Germinal center (tissue), 1 donor: ENCODE measurements at places on chromosomes 4 and X.

- no peak for DNase-seq
Measured at GRCh38 chr4:13493793-13494192, 9.7 kb upstream of the RAB28 start.

DNA sequence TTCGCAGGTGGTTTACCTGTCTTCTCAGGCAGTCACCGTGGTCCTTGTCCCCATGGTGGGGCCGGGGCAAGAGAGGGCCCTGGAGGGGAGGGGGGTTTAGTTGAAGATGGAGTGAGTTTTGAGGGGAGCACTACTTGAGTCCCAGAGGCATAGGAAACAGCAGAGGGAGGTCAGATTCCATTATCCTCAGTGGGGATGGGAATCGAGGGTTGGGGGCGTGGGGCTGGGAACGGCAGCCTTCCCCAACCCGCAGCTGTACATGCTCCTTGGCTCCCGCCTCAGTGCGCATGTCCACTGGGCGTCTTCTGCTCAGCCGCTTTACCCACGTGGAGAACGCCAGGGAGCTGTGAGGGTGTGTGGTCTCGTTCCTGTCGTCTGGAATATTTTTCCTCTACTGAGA, at the start of gene GAGE10:
TSS of gene GAGE10 (plus strand) at position 301 of the 400 bp plus-strand sequence. CDS start 1,214 bp downstream, outside the sequence.
- DNase-seq, result no peak

- no peak for DNase-seq
Measured at GRCh38 chr4:144969821-144970220, 128.2 kb downstream of the ANAPC10 start.

- DNase-seq, result no peak
Measured at GRCh38 chr4:184287697-184288255, 70.1 kb upstream of the ENPP6 start.

DNA sequence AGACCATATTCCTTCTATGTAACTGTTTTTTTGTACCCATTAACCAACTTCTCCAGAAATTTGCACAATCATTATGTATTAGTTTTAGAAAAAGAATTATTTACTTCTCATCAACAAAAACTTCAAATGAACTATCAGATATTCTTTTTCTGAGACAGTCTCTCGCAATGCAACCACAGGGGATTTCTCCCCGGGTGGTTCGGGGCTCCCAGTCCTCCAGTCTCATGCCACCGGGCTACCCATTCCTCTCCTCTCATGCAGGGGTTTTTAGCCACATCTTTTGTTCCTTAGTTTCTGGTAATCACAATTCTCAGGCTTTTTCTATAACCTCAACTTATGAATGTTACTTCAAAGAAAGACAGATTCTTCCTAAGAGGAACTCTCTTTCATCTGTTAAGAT, 46.6 kb upstream of the CLNK start:
- no peak for DNase-seq

- DNase-seq, result no peak
Measured at GRCh38 chr4:139299536-139299935, 1.8 kb upstream of the NAA15 start.

GRCh38 chrX:2320089-2320488, 180.7 kb downstream of the DHRSX start:
- no peak for DNase-seq

DNA sequence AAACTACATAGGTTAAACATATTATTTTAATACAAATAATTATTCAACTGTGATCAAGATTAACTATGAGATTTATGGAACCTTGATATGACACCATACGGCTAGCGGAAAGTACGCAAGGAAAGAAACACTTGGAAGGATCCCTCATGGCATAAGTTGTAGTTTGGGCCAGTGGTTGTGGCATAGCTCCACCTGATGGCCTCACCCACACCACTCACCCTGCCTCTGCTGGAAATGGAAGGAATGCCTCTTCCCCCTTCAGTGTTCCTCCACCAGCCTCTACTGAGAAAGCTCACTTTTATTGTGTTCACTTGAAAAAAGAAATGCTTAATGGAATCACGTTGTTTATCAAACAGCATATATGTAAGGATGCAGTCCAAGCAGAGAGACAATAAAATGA, 86.4 kb downstream of the BMP15 start:
- DNase-seq, result no peak
